Gastrocnemius medialis (tissue), 4 donors: ENCODE measurements at places on chromosomes 3 and 15. TPM values are rescaled to one million over a fixed set of nuclear protein-coding genes. Genes with fewer than 3 reads are reported as not detected.

Gene AGBL1
- 13.3 TPM for total RNA-seq

DNA sequence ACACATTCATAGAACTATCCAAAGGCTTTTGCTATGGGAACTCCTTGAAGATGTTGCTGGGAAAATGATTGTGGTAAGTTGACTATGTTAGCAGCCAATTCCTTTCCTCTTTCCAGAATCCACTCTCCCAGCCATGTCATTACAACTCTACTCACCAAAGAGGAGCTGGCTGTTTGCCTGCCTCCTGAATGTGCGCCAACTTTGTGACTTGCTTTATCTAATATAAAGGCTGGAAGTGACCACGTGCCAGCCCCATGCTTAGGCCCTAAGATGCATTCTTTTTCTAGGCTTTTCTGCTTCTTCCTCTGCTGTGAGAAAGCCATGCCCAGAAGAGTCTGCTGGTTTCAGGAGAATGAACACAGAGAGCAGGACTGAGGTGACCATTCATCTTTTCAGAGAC is 182.2 kb downstream of the GABRB3 start:
- DNase-seq = no peak

Gene ATP8B4
- 1.8 TPM for total RNA-seq

- DNase-seq = no peak
These were observed 36.0 kb upstream of the C3orf70 start for GRCh38 chr3:185188816-185189215.
